Left ventricle myocardium inferior (tissue), 1 donor: ENCODE measurements at places on chromosomes 6 and 20. TPM values are rescaled to one million over a fixed set of nuclear protein-coding genes. Genes with fewer than 3 reads are reported as not detected.

GRCh38 chr20:13984211-13984610 lies 6.2 kb downstream of the SEL1L2 start:
- DNase-seq, result no peak

Gene NKAIN4
- total RNA-seq, result not detected

- DNase-seq, result peak; percentile 49
These were observed at the start of gene CDC40 for GRCh38 chr6:110180228-110181008. CDC40 (plus strand) TSS chr6:110180427; CDS start chr6:110180445, 18 bp downstream.

GRCh38 chr6:108222504-108222903 lies 38.3 kb downstream of the SNX3 start:
- no peak for DNase-seq

GRCh38 chr20:63047267-63047666 lies 40.5 kb upstream of the BHLHE23 start:
- DNase-seq, result no peak

DNA sequence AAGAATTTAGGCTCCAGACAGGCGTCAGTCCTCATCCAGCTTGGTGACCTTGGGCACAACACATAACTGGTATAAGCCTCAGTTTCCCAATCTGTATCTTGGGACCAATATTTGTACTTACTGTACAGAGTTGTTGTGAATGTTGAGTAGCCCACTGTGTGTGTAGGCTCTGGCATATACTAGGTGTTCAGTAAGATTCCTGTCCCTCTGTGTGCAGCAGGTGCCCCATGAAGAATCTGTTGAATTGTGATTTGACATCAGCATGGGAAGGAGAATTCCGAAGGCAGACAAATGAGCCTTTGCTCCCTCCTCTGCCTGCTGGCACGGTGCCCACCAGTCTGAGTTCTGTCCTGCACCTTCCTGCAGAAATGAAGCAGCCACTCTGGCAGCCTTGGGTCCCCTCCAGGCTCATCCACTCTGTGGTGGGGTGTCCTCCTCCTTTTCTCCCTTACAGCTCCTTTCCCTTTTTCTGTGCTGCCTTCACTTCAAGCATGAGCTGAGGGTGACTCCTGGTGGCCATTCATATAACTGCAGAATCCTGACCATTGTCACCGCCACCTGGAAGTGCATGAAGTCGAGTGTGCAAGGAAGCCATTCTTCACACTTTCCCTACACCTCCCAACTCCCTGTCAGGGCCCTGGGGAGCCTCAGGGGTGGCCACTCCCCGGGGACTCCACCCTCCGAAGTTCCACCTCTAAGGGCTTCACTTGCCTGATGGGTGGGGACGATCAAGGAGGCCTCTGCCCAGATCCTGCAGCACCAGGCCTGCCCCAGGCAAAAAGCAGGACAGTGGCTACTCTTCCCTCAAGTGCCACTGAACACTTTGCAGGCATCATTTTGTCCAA lies 48.2 kb downstream of the MRPL14 start:
- DNase-seq, result peak; percentile 46

Gene NKAPL
- total RNA-seq, result 4.5 TPM

DNA sequence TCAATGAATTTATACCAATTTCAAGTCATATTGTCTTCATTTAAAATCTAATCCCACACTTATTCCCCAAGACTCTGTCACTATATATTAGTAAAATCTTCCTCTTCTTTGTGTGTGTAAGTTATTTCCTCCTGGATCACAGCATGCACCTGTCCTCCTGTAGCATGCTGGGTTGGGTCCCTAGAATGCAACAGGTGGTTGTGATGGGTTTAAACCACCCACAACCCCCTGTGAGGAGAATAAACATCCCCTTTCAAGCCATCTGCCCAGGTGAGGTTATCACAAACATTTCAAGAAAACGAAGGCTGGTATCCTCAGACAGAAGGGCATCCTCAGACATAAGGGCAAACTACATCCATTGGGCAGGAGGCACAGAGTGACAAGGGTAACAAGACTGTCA lies 26.4 kb downstream of the DZANK1 start:
- DNase-seq, result no peak

DNA sequence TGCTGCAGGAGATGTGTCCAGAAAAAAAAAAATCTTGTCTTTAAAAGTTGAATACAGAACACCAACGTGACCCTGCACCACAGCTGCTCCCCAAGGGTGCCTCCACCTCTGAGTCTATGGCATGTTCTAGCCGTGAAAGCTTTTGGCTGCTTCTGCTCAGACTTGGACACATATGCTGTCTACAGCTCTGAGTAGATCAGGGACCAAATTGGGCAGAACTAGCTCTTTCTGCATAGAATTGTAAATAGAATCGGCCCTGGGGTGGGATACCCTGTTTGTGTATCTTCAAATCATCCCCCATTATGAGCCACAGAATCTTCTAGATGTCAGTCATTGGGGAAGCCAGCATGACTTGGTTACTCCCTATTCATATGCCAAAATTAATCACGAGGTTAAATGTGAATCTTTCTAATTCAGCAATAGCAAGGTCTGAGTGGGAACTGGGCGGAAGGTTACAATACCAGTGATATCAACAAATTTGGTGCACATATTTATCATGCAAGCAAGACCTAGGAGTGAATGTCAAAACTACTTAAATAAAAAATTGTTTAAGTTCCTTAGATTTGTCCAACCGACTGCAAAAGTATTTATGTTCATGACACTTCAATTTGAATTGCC lies 302.8 kb downstream of the KIF16B start:
- no peak for DNase-seq

GRCh38 chr20:51359947-51360346 lies 182.6 kb downstream of the NFATC2 start:
- DNase-seq, result no peak

- DNase-seq, result peak; percentile 77
These were observed 2.3 kb upstream of the SOX18 start for GRCh38 chr20:64051561-64052325.

Gene TBC1D32
- 3.5 TPM for total RNA-seq

Gene SLC17A1
- total RNA-seq, result not detected

Gene CCN5
- total RNA-seq, result 37.0 TPM

GRCh38 chr20:43542161-43542560 lies 16.7 kb upstream of the SGK2 start:
- no peak for DNase-seq

Gene PSMB9
- total RNA-seq, result 13.4 TPM

Gene RTEL1
- total RNA-seq, result 9.6 TPM

DNA sequence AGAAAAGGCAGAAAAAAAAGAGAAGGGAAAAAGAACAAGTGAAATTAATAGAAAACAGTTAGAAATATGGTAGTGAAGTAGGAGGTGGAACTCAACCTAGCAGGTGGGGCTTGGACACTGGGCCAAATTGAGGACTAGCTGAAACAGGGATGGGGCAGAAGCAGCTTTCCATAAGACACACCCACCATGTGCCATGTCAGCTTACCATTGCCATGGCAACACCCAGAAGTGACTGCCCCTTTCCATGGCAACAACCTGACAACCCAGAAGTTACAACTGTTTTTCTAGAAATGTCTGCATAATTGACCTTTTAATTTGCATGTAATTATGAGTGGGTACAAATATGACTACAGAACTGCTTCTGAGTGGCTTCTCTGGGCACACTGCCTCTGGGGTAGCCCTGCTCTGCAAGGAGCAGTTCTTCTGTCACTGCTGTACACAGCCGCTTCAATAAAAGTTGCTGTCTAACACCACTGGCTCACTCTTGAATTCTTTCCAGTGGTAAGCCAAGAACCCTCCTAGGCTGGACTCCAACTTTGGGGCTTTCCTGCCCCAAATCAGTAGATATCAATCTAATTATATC lies 35.9 kb upstream of the SLC24A3 start:
- DNase-seq, result no peak

DNA sequence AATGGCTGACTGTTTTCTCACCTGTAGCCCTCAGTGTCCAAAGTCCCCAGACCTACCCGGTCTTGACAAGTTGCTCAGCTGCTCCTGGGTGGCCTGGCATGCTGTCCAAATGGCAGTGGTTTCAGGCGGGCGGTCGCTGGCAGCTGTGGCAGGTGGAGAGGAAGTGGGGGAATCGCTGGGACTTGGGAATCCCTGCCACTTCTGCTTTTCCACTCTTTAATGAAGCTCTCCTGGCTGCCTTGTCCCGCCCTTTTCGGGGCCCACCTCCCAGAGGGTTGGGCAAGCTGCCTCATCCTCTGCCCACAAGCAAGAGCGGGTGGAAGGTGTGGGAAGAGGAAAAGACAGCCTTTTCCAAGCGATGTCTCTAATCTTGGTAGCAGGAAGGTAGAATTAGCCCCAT lies at the start of gene OCSTAMP:
Gene OCSTAMP (minus strand): TSS at position 194 of the 400 bp plus-strand sequence. CDS start 94 bp downstream, at position 100.
- no peak for DNase-seq

DNA sequence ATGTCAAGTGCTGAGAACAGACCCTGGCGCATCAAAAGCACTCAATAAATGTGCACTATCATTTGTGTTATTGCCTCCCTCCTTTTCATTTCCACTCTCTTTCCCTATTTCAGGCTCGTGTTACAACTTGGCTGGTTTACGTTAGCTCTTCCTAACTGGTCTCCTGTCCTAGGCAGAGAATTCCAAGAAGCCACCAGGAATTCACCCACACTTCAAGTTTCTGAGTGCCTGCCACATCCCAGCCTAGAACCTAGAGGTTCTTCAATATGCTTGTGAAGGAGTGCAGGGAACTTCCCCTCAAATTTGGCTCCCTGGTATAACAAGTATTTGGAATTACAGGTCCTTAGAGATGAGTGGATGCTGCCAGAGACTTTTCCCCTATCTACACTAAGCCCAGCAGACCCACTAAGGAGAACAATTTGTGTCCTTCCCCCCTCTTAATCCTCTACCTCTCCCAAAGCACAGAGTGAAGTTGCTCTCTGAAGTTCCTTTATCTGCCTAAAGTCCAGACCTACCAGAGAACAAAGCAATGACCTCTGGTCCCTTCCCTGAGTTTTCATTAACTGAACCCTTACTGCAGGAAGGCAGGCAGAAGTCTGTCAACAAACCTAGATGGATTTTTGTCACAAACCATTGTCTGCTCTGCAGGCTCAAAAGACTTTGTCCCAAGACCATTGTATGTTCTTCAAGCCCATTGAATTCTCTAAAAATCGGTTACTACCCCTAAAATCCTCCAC lies 201.6 kb upstream of the JARID2 start:
- no peak for DNase-seq

DNA sequence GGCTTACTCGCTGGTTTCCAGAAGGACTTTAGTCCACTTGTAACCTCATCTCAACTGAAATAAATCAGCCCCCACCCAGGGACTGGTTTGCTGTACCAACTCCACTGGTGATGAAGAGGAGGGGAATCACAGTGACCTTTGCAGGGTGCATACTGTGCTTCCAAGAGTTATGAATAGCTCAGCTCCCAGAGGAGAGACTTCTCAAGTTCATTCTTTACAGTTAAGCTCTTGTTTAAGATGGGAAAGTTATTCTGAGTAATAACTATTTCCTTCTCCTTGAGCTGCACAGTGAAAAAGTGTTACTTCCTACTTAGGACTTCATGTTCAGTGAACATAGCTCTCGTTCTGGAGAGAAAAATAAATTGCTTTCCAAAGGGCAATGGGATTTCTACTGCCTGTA lies 166.5 kb upstream of the ECI2 start:
- DNase-seq, result no peak

GRCh38 chr20:46936415-46937156 lies 41.9 kb downstream of the EYA2 start:
- DNase-seq, result no peak

DNA sequence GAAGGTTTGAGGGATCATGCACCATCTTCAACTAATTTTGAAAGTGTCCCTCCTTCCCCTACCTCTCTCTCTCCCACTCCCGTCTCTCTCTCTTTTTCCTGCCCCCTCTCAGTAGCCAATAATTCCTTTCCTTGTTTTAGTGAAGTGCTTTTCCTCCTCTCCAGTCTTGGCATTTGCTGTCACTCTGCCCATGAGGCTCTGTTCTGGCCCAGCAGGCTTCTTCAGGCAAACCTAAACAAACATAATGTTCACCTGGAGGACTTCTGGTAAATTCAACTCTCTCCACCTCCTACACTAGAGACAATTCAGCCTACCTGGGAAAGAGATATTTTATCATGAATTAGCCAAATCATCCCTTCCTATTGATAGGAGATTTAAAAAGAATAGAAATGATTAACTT lies 320.4 kb upstream of the RNF24 start:
- DNase-seq, result no peak

Gene SLA2
- total RNA-seq, result 0.19 TPM

DNA sequence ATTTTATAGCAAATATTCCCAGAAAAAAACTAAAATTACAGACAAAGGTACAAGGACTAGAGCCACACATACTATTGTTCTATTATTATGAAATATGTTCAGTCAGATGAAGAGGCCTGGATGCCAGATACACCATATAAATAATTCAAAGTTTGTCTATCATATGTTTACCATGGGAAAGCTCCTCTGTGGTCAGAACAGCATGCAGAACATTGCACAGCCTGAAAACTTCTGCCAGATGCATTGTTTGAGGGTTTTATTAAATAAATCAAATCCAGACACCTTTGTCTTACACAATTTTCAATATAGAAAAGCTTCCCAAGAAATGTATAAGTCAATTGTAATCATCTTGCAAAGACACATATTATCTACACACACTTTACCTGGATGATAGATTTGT lies 35.0 kb upstream of the COL21A1 start:
- no peak for DNase-seq

Gene NMBR
- total RNA-seq, result not detected

Gene AVP
- total RNA-seq, result 0.38 TPM

- no peak for DNase-seq
These were observed 62.1 kb upstream of the EYA2 start for GRCh38 chr20:46832555-46832954.

- no peak for DNase-seq
These were observed 48.1 kb upstream of the CHRNA4 start for GRCh38 chr20:63409066-63409833.

- no peak for DNase-seq
These were observed 69.9 kb downstream of the PPP1R14C start for GRCh38 chr6:150212778-150213177.

- peak; percentile 68 for DNase-seq
These were observed 126.0 kb upstream of the SLC2A12 start for GRCh38 chr6:134178161-134179044.

DNA sequence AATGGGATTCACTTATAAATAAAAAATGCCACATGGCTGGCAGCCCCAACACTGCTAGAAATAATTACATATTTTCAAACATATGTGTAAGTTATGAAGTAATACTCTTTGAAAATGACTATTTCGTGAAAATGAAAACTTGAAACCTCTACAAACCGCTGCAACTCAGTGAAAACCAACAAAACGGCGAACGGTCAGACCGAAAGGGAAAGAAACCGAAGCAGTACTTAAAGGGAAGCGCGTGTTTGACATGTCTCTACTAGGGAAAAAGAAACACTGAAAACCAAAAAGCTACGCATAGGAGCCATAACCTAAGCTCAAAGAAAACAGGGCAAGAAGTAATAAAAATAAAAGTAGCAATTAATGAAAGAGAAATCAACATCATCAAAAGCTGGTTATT lies 121.0 kb upstream of the GGTLC1 start:
- DNase-seq, result no peak

Gene CD93
- total RNA-seq, result 35.7 TPM

- no peak for DNase-seq
These were observed 71.9 kb downstream of the KIF16B start for GRCh38 chr20:16501301-16501700.

DNA sequence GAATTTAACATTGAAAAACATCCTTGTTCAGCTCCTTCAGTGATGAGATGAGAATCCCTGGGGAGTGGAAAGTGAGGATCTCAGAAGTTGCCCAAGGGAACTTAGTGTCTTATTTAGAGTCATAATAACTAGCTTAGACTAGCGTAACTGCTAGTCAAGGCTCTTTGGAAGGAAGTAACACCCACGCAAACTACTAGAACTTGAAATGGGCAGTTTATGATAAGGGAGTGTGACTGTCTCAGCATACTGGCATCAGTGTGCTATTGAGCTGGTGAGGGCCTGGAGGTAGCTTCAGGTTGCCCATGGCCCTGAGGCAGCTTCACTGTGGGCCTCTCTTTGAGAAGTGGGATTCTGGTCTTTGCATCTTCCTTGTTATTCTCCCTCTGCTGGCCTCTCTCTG lies 40.1 kb downstream of the SLX4IP start:
- no peak for DNase-seq
